NCI-H510A (cell line): ENCODE measurements at places on chromosomes 4 and X.
A peak's percentile ranks its signal among the peaks of the same experiment; 100 is the strongest.

GRCh38 chr4:101229116-101229515 is 118.2 kb downstream of the PPP3CA start:
- DNase-seq = no peak

DNA sequence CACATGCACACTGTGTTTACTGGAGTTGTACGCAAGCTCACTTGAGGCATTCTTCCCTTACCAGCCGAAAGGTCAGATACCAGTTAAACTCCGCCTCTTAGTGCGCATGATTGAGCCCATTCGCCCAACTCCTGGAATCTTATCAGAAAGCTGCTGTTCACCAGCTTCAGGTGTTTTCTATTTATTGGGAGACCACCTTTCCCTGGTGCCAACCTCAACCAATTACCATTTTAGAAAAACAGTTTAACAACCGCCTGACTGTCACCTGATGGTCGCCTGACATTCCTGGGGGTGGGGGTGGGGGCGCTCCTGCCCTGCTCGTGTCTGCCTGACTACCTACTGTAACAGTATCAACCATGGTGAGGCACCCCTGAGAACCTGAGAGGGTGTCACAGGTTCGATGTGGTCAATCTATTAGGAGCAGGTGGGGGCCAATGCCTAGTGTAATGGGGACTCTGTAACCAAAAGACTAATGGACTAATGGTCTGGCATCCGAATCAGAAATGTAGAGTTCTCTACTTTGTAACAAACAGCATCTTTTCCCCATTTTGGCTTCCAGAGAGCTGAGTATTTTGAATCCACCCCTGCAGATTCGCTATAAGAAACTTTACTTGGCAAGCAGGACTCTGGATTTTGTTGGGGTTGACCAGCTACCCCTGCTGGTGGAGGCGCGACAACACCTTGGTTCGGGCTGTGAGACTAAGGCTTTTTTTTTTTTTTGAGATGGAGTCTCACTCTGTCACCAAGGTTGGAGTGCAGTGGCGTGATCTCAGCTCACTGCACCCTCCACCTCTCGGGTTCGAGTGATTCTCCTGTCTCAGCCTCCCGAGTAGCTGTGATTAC is 58.2 kb upstream of the ZNF157 start:
- DNase-seq = no peak

GRCh38 chr4:43837171-43837570 is 611.4 kb downstream of the KCTD8 start:
- DNase-seq = no peak

DNA sequence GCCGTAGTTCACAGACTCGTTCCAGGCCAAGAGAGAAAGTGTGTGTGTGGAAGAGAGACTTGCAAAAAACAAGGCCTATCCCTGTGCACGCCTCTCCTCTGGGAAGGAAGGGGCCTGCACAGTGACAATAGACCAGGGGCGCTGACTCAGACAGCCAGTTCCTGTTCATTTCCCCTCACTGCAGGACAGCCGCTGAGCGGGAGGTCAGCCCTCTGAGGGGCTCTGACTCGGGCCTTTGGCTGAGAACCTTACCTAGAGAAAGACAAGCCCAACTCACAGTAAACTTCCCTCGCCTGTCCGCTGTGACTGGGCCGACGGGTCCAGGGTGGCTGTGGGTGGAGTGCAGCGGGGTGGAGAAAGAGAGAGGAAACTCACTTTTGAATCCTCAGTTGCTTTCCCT is 52.1 kb downstream of the RTL5 start:
- DNase-seq = no peak

- peak; percentile 57 for DNase-seq
Measured at GRCh38 chrX:40468033-40468846, 112.5 kb upstream of the ATP6AP2 start.

- DNase-seq = no peak
Measured at GRCh38 chr4:142818031-142818430, 28.1 kb downstream of the INPP4B start.

DNA sequence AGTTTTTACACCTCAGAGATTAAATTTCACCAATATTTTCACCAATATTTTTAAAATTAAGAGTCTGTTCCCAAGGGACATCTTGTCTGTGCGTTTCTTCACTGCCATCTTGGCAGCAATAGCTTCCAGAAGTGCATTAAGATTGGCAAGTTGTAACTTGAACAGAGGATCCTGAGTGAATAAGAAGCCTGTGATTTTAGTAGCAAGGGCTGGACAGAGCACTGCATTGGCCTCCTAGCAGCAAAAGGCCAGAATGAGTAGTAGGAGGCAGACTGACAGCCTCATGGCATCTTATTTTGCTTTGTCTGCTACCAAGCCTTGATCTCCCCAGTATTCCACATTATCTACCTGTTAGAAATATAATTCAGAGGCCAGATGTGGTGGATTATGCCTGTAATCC is 138.4 kb downstream of the CPE start:
- DNase-seq = no peak

GRCh38 chr4:46931981-46932380 is 22.9 kb upstream of the COX7B2 start:
- no peak for DNase-seq

DNA sequence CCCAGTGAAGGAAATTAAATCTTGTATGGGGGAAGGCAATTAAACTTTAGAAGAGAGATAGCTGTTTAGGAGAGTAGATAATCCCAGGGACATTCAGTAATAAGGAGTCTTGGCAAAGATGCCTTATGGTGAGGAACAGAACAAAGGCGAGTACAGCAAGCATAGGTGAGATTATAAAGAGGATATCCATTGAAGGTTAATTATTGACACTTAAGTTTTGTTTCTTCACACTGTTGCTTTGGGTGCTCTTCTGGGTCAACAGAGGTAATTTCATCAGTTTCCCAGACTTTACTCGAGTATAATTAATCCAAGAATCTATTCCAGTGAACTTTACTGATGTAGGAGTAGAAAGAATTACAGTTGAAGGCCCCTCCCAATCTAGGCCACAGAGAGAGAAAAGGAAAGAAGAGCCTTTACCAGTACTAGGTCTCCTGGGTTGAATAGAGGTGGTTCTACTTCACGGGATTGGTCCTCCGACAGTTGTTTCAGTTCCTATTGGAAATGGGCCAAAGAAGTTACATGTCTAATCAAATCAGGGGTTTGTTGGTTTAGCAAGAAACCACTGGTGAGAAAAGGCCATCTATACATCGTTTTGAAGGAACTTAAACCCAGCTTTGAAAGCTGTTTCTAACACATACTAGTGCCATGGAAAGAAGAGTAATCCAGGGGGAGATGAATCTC is 27.2 kb downstream of the EPGN start:
- DNase-seq = no peak

GRCh38 chrX:53287493-53288138 is 6.2 kb upstream of the IQSEC2 start:
- no peak for DNase-seq

GRCh38 chrX:19183761-19184477 is 61.7 kb upstream of the ADGRG2 start:
- no peak for DNase-seq

- no peak for DNase-seq
Measured at GRCh38 chrX:30816079-30816478, 73.0 kb downstream of the TAB3 start.

GRCh38 chr4:186839122-186840037 is 115.7 kb upstream of the FAT1 start:
- DNase-seq = no peak

DNA sequence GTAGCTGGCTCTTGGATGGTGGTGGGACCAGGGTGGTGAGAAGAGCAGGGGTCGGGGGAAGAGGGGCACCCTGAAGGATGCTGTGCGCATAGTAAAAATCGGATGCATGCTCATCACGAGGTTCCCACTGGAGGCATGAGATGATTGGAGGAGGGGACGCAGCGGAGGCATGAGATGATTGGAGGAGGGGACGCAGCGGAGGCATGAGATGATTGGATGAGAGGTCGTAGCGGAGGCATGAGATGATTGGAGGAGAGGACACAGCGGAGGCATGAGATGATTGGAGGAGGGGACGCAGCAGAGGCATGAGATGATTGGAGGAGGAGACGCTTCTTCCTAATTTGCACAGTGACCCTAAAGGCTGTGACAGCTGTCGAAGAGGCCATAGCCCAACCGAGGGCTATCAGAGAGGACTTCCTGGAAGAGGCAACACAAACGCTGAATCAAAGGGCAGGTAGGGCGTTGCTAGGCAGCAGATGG is 106.7 kb downstream of the ADRA2C start:
- no peak for DNase-seq

- DNase-seq = no peak
Measured at GRCh38 chr4:136219592-136220125, 1312.6 kb downstream of the PCDH18 start.

GRCh38 chrX:48667509-48667908 is 16.1 kb upstream of the WAS start:
- DNase-seq = no peak

DNA sequence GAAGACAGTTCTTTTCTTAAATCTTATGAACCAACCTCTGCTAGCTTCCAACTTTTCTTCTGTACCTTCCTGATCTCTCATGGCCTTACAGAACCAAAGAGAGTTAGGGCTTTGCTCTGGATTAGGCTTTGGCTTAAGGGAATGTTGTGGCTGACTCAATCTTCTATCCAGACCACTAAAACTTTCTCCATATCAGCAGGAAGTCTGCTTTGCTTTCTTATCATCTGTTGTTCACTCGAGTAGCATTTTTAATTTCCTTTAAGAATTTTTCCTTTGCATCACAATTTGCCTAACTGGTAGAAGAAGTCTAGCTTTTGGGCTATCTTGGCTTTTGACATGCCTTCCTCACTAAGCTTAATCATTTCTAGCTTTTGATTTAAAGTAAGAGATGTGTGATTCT is 167.0 kb downstream of the TBCK start:
- DNase-seq = no peak
